ENCODE measurements at places on chromosomes 1 and 21.

DNA sequence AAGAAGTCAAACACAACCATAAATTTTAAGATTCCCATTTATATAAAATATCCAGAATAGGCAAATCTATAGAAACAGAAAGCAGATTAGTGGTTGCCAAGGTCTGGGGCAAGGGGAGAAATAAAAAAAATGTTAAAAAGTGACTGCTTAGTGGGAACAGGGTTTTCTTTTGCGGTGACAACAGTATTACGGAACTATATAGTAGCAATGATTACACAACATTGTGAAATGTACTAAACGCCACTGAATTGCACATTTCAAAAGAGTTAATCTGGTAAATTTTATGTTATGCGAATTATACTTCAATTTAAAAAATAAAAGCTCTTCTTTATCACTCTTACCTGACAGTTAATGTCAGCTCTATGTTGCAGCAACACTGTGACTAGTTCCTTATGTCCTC, 105.2 kb downstream of the ACBD6 start:
- DNase-seq, result no peak

GRCh38 chr1:23274134-23274505, 56.8 kb upstream of the HTR1D start:
- no peak for DNase-seq

DNA sequence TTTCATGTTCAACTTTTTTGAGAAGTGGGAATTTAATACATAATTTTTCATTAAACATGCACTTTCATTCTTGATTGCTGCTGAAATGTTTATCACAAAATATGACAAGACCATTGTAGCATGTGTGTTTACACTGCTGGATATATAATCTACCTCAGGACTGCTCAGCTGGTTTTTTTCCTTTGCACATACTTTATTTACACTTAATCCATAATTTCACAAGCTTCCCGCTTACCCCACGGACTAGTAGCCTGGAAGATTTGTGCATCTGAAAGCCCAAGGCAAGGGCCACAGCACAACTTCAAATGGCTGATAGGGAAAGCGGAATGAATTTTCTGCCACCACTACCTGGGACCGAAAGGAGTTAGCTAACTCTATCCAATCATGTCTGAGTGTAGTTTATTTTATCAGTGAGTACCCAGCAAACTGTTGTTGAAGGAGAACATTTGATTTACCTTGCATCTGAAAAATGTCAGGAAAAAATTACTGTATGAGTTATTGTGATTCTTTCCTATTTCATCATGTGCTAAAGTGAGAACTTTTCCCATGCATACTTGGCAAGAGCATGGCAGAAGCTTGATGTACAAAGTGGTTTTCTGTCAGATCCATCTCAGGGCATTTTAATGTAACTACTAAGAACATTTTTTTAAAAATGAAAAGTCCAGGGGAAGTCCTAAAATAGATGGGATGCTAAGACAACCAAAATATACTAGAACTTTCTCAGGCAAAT, 558.2 kb upstream of the USP24 start:
- DNase-seq, result no peak

- peak; percentile 46 for DNase-seq
Observed at GRCh38 chr1:18100491-18101063, 7.0 kb upstream of the IGSF21 start.

DNA sequence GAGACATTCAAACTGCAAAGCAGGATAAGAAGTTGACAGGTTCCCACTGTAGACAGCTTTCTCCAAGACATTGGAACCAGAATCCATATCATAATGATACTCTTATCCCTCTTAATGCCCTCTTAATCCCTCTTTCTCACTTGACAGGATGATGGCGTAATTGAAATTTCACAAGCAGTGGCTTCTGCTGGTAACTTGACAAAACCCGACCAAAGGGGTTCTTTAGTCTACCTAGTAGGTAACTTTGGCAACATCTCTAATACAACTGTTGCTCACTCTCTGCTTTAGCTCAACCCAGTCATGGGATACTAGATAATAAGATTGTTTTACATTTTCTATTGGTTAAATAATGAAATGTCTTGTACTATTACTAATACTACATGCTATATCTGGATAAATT, 34.7 kb downstream of the S100A10 start:
- DNase-seq, result no peak

DNA sequence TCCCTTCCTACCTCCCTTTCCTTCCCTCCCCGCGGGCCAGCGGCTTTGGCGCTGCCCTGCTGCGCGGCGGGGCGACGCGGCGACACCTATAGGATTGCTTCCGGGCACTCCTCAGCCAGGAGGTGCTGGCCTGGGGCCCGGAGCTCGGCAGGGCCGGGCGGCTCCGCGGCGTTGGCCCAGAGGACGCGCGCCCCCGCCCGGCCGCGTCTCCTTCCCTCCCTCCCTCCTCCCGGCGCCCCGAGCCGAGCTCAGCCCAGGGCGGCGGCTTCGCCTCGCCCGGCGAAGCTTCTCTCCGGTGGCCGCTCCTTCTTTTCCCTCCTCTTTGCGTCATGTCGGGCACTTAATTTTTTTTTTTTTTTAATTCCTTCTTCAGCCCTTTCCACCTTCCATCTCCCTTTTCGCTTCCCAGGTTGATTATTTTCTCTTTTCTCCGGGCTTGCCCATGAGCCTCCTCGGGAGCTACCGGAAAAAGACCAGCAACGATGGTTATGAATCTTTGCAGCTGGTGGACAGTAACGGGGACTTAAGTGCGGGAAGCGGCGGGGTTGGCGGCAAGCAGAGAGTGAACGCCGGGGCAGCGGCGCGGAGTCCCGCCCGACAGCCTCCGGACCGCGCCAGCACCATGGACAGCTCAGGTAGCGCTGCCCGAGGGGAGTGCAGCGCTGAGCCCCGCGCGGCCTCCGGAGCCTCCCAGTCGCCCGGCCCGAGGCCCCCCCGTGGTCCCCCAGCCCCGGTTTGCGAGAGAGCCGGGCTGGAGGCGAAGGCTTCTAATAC, at the start of gene DNAJC6:
Gene DNAJC6 (plus strand): TSS at position 240 of the 774 bp plus-strand sequence. CDS start 203 bp downstream, at position 443.
- peak; percentile 86 for DNase-seq

DNA sequence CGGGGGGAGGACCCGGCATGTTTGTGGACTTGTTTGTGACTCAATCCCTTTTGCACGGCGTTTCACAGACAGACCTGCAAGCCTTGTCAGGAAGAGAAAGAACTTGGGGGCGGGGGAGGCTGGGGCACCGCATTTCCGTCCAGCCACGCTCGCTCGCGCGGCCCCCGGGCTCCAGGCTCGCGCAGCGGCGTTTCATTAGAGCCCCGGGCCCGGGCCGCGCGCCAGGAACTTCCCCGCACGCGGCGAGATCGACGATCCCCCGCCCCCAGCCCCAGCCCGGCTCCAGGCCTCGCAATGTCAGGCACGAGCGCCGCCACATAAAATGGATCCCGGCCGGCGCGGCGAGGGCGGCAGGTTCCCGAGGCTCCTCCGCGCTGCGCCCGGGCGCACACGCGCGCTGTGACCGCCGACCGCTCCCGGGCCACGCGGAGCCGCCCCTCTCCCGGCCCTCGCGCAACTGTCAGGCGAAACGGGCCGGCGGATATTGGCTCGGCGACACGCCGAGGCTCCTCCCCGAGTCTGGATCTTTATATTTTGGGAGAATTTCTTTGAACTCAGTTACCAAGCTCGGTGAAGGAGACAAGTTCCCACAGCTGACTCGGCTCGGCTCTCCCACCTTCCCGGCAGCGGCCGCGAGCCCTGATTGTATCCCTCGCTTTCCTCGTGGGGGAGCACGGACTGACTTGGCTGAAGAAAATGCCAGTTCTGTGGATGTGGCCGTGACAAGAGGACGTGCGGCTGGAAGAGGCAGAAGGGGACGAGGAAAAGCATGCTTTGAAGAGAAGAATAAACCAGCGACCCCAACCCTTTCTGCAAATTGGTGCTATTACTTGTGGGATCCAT, at the start of gene KIF26B:
Gene KIF26B (plus strand): TSS at position 557 of the 843 bp plus-strand sequence. CDS start 440 bp downstream, outside the sequence.
- DNase-seq, result no peak

DNA sequence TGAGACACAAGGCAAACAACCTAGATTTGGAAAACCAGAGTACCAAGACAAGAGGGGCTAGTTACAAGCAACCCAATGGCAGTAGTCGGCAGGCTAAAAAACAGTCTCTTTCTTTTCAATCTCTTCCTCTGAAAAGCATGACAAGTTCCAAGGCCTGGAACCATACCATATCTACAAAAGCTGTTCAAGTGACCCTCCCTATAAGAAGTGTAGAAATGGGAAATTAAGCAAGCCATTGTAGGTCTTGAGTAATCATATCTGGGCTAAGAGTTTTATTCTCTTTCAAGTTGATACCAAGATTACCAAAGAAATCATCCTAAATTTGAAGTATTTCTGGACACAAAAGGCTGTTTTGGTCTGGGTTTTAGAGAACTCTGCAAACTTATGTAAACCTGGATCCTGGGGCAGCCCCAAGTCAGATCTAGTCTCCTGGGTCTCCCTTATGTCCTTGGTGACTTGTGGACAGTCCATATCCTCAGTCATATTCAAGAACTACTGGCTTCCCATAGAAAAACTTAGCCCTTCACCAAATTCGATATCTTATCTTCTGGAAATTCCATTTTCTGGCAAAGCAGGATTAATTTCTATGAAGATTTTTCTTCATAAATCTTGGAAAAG, 24.7 kb downstream of the FMO3 start:
- no peak for DNase-seq

DNA sequence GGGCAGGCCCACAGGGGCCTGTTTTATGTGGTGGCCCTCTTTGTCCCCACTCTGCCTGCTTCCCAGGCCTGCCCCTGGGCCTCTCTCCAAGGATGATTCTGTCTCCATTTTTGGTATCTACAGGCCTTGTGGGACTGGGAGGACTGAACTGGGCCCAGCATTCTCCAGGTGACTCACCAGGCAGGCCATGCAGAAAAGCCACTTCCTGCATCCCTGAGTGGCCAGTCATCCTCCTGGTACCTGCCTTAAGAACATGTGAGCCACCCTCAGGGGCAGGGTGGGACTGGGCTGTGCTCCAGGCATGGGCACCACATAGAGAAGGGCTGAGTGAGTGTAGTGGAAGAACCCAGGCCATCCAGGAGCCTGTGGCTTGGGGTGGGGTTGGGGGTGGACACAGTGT, 20.0 kb upstream of the BCAR3 start:
- DNase-seq, result no peak

DNA sequence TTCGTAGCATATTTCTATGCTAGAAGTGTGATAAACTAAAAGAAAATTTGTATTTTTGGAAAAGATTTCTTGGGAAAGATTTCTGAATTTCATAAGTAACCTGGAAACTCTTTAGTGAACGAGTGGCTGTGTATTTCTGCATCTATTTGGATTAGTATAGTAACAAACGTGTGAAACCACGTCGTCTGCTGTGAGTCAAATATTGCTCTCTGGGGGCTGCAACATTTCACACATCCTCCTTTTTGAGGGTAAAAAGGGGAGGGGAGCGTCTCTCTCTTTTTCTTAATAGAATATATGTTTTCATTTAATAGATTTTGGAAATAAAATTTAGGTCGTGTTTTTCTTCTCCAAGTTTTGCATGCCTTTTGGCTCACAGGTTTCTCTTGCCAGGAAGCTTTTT, 44.8 kb downstream of the LHX9 start:
- no peak for DNase-seq

DNA sequence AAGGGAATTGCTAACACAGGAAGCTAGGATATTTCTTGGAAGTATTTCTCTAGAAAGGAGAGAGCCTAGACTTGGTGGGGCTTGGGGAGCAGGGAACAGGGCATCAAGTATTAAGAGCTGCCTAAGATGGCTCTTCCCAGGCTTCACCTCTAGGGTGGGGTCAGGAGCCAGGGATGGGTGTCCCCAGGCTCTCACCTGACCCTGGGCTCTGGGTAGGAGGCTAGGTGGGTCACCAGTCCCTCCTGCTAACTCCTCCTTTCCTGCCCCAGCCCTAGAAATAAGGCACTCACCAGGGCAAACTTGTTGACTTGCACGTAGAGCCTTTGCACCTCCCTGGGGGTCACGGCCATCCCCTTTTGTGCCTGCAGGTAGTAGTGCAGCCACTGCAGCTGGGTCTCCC, 15.0 kb downstream of the ETNK2 start:
- no peak for DNase-seq

DNA sequence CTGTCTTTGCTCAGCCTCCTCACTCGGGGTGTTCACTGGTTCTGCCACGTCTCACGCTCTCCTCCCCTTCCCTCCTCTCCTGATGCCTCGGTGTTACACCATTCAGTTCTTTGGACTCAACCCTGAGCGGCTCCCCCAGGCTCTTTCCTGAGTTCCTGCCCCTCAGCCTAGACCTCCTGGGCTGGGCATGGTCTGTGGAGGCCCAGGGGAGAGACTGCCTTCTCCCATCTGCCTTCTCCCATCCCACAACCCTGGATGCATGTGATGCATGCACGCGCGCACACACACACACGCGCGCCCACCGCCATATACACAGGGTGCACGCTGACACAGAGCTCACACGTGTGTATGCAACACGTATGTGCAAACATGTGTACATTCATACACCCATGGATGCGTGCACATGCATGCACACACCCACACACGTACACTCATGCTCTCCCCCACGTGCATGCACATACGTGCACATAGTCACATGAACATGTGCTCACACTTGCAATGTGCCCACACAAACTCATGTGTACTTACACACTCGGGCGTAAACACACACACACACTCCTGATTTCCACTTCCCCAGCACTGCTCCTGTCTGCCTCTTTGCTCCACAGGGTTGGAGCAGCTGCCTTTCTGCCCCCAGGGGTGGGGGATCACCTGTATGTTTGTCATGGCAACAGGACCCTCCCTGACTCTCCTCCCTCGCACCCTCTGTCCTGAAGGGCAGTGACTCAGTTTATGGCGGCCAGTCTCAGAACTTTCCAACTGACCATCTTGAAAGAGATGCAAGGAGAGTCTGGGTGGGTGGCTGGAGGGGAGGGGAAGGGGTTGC, 59.0 kb downstream of the HUNK start:
- DNase-seq, result no peak

DNA sequence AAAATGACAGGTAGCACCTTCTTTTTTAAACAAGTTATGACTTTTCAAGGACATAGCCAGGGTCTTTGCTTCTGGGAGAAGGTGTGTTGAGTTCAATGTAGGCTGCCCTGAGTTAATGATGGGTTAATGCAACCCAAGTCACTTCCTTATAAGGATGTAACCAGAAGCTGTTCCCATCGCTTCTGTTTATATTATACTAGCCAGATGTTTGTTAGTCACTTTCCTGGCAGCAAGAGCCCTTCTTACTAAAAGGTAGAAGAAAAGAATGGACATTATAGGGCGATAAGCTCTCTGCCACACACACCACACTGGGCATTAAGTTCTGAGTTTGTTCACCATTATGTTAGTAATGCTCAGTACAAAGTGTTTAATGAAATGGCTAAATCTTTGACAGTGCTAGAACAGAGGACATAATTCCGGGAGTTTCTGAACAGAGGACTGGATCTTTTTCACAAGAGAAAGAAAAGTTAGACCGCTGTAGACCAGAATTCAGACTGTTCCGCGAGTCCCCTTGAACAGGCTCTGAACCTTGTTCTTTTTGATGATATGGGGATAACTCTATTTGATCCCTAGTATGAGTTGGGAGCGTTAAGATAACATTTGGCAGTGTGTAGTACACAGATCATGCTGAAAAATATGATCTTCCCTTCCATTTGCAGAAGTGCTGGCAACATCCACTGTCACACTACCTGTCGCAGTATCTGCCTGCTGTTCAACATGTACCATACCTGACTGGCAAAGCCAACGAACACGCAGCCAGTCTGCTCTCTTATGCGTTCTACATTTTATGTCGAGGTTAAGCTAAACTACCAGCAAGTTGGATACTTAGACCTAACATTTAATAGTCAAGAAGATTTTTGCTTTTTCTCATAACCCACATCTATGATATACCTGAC, 41.0 kb downstream of the DEGS1 start:
- DNase-seq, result no peak

All from hematopoietic multipotent progenitor cell treated with erythropoietin and hydrocortisone succinate and interleukin-3 and kit ligand, for 15 days (in vitro differentiated cells).